Thoracic aorta (tissue), 2 donors: ENCODE measurements at places on chromosomes 4 and X.

- no peak for DNase-seq
Observed at GRCh38 chr4:16626945-16627344, 271.5 kb downstream of the LDB2 start.

DNA sequence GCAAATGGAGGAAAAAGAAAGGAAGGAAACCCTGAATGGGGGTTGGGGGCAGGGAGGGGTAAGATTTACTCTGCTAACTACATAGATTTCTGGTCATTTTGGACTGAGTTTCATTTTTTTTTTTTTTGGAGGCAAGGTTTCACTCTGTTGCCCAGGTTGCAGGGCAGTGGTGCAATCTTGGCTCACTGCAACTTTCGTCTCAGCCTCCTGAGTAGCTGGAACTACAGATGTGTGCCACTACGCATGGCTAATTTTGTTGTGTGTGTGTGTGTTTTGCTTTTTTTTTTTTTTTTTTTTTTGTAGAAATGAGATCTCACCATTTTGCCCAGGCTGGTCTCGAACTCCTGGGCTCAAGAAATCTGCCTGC is 223.5 kb downstream of the APBB2 start:
- no peak for DNase-seq

DNA sequence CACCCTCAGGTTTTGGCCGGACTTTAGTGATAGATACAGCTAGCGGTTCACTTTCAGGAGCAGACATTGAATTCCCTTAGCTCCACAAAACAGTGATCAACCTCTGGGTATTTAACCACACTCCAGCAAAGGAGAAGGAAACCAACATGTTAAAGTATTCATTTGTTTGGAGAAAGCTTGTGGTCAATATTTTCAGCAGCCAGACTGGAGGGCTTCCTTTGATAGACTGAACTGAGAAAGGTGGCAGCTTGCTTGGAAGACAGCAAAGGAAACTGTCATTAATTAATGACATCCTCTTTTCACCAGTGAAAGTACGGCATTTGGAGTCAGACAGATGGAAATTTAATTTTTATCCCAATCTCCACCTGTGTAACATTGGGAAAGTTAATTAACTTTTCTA is 289.1 kb upstream of the CLNK start:
- no peak for DNase-seq

- DNase-seq: no peak
Observed at GRCh38 chr4:26594371-26594770, 10.5 kb downstream of the TBC1D19 start.

- DNase-seq: no peak
Observed at GRCh38 chr4:116598980-116599789, 486.2 kb downstream of the TRAM1L1 start.

DNA sequence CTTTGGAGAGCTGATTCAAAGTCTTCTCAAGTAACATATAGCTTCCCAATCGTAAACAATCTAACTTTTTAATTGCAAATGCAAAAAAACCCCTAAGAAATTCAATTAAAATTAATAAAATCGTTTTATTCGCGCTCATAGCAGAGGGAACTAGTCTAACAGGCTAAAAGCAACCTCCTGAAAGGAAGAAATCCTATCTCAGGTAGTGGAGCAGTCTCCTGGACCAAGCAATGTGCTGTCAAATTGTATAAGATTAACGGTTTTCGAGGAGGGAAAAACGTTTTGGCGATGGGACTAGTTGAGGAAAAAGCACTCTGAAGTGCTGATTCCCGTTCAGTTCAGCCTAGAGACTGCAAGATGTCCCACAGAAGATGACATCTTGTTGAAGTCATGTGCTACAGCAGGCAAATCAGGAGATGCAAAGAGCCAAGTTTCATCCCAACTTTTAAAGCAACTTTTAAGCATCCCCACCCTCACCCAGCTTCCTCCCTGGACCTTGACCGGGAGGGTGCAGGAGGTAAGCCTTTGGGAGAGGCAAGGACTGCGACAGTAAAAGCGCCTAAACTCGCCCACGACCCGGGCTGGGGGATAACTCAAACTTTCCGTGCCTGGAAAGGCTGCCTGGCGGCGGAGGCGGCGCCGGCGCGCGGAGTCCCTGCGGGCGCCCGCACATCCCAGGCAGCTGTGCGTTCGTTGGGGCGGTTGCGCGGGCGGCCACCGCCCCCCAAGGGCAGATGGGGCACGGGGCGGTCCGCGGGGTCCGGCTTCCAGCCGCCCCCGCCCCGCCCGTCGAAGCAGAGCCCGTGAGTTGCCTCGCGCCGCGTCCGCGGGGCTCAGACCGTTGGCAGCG is 784 bp downstream of the MAP7D3 start:
- DNase-seq: no peak
